ENCODE measurements at places on chromosomes 1 and 21.

DNA sequence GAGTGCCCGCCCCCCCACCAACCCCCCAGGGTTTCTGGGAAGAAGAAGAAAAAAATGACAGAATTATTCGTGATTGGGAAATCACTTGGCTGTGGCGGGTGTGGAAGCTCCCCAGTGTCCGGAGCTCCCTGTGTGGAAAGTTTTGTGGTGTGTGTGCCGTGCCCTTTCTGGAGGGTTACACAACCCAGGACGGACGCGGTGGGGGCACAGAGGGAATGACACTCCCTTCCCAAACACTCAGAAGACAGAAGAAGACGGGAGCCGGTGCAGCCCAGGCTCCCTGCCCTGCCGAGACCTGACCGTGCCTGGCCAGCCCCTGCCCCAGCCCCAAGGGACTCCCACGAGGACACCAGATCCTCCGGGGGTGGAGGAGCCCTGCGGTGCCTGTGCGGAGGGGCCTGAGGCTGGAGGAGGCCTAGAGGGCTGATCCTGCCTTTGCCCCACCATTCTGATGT, 33.0 kb upstream of the ADARB1 start:
- no peak overlapping the region for H3K4me3 ChIP-seq
- H3K27ac ChIP-seq, result no peak overlapping the region
- no peak for DNase-seq
- H3K27me3 ChIP-seq, result peaks cover 11% of the 10 kb centered on the region
- H3K36me3 ChIP-seq, result no peaks in the 10 kb centered on the region

GRCh38 chr1:185487936-185488335, 170.9 kb upstream of the IVNS1ABP start:
- no peak overlapping the region for H3K27ac ChIP-seq
- no peaks in the 10 kb centered on the region for H3K36me3 ChIP-seq
- DNase-seq, result no peak

- peaks cover 13% of the 10 kb centered on the region for H3K27me3 ChIP-seq
- H3K36me3 ChIP-seq, result no peaks in the 10 kb centered on the region
- no peak for DNase-seq
- no peak overlapping the region for H3K4me3 ChIP-seq
- H3K4me1 ChIP-seq, result no peaks in the 10 kb centered on the region
- no peak overlapping the region for H3K27ac ChIP-seq
These were observed 52.0 kb downstream of the OLIG1 start for GRCh38 chr21:33121715-33122475.

DNA sequence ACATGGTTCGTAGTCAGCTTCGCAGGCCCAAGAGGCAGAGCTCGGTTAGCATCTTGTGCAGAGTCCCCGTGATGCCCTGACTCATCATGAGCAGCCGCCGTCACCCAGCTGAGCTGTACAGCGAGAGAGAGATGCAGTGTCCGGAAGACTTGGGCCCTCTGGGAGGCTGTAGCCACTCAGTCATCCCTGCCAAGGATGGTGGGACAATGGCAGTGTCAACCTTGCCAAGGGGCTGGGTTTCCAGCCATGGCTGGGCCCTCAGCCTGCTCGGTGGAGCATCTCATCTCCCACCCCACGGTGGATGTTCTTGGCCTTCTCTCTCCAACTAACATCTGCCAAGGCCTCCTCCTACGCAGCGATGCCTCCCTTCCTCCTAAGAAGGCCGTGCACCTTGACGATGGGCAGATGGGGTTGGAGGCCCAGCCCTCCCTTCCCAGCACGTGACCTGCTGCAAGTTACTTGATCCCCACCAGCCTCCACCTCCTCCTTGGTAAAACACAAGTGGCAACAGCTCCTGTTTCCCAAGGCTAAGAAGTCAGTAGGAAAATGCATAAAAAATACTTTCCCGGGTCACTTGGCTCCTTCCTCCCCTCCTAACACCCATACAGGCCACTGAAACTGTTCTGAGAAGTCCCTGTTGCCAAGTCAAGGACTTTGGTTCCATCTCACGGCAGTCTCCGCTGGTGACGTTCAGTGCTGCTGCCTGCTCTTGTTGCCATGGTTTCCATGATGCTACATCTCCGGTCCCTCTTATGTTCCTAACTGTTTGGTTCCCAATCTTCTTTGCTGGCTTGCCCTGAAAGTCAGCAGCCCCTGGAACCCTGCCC, 384.7 kb upstream of the VAMP3 start:
- no peak overlapping the region for H3K27ac ChIP-seq
- H3K4me1 ChIP-seq, result no peaks in the 10 kb centered on the region
- no peak overlapping the region for H3K4me3 ChIP-seq
- H3K36me3 ChIP-seq, result no peaks in the 10 kb centered on the region
- DNase-seq, result no peak

- no peak overlapping the region for H3K27ac ChIP-seq
- peaks cover 45% of the 10 kb centered on the region for H3K27me3 ChIP-seq
- DNase-seq, result no peak
- H3K4me3 ChIP-seq, result no peak overlapping the region
These were observed 2.1 kb upstream of the TDRD5 start for GRCh38 chr1:179589509-179589908.

- no peaks in the 10 kb centered on the region for H3K27me3 ChIP-seq
- DNase-seq, result no peak
- peak overlapping the region; percentile 51 for H3K27ac ChIP-seq
- H3K4me3 ChIP-seq, result no peak overlapping the region
- H3K36me3 ChIP-seq, result peaks cover 57% of the 10 kb centered on the region
- peaks cover 27% of the 10 kb centered on the region for H3K4me1 ChIP-seq
These were observed 4.7 kb downstream of the LAX1 start for GRCh38 chr1:203769505-203770343.

- DNase-seq, result no peak
- H3K27ac ChIP-seq, result no peak overlapping the region
- H3K36me3 ChIP-seq, result no peaks in the 10 kb centered on the region
- H3K27me3 ChIP-seq, result peaks cover 2% of the 10 kb centered on the region
- peaks cover 3% of the 10 kb centered on the region for H3K4me1 ChIP-seq
These were observed 9.4 kb upstream of the JAK1 start for GRCh38 chr1:64975740-64976139.

DNA sequence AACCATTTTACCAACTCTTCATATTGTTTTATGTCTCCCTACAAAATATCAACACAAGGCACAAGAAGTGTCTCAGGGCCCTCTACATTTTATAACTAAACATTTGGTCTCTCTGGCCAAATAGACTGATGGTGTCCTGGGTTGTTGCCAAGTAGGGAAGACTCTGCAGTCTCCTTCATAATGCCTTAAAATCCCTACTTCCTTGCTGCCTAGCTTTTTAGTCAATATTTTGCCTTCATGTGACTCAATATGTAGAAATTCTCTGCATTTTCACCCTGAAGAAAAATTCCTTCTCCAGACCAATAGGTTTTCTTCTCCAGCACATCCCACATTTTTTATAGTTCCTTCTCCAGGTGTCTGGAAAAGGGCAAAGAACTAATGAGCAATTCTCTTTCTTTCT, 72.6 kb upstream of the IPO9 start:
- H3K4me1 ChIP-seq, result no peaks in the 10 kb centered on the region
- no peaks in the 10 kb centered on the region for H3K36me3 ChIP-seq
- peaks cover 32% of the 10 kb centered on the region for H3K27me3 ChIP-seq

DNA sequence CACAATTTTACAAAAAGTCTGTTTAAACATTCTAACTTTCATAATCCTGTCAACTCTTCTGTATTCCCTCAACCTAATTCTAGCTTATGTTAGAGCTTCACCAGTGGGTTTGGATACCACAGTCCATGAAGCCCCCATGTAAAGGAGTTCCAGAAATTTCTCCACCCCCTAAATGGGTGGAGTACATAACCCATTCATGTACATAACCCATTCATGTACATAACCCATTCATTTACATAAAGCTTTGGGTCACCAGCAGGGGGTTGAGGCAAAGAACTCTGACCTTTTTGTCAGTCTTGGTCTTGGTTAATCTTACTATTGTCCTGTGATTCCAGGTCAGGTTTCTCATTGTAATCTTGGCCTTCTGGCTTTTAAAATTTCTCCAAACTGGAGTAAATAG, 61.6 kb downstream of the SMYD2 start:
- H3K36me3 ChIP-seq, result peaks cover 26% of the 10 kb centered on the region
- H3K27me3 ChIP-seq, result no peaks in the 10 kb centered on the region
- H3K4me1 ChIP-seq, result peaks cover 2% of the 10 kb centered on the region
- H3K4me3 ChIP-seq, result no peak overlapping the region

GRCh38 chr21:26003404-26003803, 167.2 kb downstream of the APP start:
- H3K4me3 ChIP-seq, result no peak overlapping the region
- H3K27me3 ChIP-seq, result no peaks in the 10 kb centered on the region
- no peak for DNase-seq
- H3K27ac ChIP-seq, result no peak overlapping the region
- peaks cover 2% of the 10 kb centered on the region for H3K36me3 ChIP-seq

- no peak overlapping the region for H3K4me3 ChIP-seq
- no peak for DNase-seq
- no peak overlapping the region for H3K27ac ChIP-seq
- H3K27me3 ChIP-seq, result no peaks in the 10 kb centered on the region
- H3K36me3 ChIP-seq, result no peaks in the 10 kb centered on the region
These were observed 60.5 kb upstream of the PRMT6 start for GRCh38 chr1:106995970-106996369.

DNA sequence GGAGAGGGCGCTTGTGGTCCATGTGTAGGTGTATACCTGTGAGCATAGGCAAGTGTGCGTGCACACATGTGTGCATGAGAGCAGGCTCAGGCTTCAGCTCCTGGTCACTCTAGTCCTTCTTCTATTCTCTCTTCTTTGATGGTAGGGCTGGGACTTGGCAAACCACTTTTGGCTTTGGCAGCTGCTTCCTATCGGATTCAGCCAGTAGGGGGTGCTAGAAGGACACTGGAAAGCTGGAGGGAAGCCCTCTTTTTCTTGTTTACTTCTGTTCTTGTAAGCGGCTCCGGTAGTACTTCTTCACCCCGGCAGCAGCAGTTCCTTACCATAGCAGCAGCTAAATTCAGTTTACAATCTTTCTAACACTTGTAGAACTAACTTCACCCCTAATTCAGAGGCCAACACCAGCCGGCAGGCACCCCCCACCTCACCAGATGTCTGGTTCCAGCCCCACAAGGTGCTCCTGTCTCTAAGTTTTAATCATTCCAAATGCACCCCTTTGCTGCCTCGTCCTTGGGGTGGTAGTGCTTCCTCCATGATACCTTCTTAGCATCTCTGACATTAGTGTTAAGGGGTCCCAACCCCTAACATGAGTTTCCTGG, 25.1 kb downstream of the NENF start:
- H3K27ac ChIP-seq, result no peak overlapping the region
- H3K4me3 ChIP-seq, result no peak overlapping the region
- H3K27me3 ChIP-seq, result no peaks in the 10 kb centered on the region
- H3K4me1 ChIP-seq, result peaks cover 10% of the 10 kb centered on the region
- H3K36me3 ChIP-seq, result no peaks in the 10 kb centered on the region
- peak; percentile 86 for DNase-seq

GRCh38 chr1:203631349-203631748, 4.7 kb downstream of the ATP2B4 start:
- H3K4me1 ChIP-seq, result peaks cover 55% of the 10 kb centered on the region
- no peaks in the 10 kb centered on the region for H3K27me3 ChIP-seq
- DNase-seq, result no peak
- H3K36me3 ChIP-seq, result peaks cover 32% of the 10 kb centered on the region

DNA sequence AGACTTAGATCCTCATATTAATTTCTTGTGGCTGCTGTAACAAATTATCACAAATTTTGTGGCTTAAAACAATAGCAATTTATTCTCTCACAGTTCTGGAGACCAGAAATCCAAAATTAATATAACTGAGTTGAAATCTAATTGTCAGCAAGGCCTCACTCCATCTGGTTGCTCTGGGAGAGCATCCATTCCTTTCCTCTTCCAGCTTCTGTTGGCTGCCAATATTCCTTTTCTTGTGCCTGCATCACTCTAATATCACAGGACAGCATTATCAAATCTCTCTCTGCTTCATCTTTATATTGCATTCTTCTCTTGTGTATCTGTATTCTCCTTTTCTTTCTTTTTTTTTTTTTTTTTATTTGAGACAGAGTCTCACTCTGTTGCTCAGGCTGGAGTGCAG, 9.3 kb downstream of the SLC35A3 start:
- H3K27ac ChIP-seq, result no peak overlapping the region
- no peaks in the 10 kb centered on the region for H3K27me3 ChIP-seq
- H3K4me1 ChIP-seq, result peaks cover 7% of the 10 kb centered on the region
- no peak for DNase-seq
- peaks cover 16% of the 10 kb centered on the region for H3K36me3 ChIP-seq

GRCh38 chr1:180906511-180906910, 6.2 kb upstream of the KIAA1614 start:
- H3K36me3 ChIP-seq, result no peaks in the 10 kb centered on the region
- peaks cover 10% of the 10 kb centered on the region for H3K4me1 ChIP-seq
